ENCODE measurements at places on chromosomes 4 and X.

GRCh38 chr4:110518889-110519490 lies 43.0 kb downstream of the ENPEP start:
- DNase-seq, result no peak

DNA sequence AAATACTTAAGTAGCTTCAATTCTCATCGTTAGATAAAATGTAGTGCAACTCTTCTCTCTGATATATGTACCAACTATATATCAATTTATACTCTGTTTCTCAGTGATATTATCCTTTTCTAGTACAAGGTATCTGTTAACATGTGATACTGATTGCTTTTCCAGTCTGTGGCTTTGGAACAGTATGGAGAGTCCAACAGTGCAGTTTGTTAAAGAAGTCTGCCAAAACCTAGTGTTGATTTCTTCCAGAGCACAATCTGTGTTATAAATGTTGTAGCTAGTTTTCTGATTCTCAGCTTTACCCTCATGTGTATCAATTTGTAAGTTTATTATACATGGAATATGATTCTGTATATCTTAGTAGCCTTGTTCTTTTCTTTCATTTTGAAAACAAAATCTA lies 465.0 kb downstream of the IL15 start:
- no peak for DNase-seq

DNA sequence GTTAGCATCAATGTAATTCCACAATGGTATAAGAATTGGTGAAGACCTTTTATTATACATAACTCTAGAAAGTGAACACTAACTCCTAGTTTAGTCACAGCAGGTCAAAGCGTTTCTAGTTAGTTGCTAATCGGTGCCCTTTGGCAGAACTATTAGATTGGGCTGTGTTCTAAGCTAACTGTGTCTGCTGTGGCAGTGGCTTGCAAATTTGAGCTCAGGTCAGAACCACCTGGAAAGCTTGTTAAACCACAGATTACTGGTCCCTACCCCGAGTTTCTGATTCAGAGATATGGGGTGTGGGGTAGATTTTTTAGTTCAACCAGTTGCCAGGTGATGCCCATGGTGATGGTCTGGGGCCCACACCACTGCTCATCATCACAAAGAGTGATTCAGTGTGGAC lies 332.1 kb downstream of the UNC5C start:
- no peak for DNase-seq

- no peak for DNase-seq
Measured at GRCh38 chr4:151766691-151767090, 5.9 kb upstream of the GATB start.

GRCh38 chr4:6760865-6761264 lies 21.7 kb upstream of the KIAA0232 start:
- no peak for DNase-seq

- no peak for DNase-seq
Measured at GRCh38 chr4:55609393-55609866, 17.4 kb upstream of the PDCL2 start.

GRCh38 chr4:40479378-40479777 lies 144.2 kb downstream of the CHRNA9 start:
- DNase-seq, result no peak

DNA sequence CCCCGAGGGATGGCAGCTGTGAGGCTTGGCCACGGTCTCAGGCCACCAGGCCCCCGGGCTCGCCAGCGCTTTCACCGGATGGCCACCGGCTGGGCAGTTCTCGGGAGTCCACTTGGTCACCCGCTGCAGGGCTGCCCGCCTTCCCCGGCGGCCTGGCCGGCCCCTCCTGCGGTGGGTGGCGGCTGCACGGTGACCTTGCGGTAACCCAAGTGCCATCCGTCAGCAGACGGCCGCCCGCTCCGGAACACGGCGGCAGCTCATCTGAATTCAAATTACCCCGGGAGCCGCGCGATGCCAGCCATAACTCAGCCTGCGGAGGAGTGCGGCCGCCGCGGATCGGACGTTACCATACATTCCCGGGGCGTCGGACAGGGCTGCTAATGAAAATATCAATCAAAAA lies 60.7 kb downstream of the FAM53A start:
- DNase-seq, result no peak

DNA sequence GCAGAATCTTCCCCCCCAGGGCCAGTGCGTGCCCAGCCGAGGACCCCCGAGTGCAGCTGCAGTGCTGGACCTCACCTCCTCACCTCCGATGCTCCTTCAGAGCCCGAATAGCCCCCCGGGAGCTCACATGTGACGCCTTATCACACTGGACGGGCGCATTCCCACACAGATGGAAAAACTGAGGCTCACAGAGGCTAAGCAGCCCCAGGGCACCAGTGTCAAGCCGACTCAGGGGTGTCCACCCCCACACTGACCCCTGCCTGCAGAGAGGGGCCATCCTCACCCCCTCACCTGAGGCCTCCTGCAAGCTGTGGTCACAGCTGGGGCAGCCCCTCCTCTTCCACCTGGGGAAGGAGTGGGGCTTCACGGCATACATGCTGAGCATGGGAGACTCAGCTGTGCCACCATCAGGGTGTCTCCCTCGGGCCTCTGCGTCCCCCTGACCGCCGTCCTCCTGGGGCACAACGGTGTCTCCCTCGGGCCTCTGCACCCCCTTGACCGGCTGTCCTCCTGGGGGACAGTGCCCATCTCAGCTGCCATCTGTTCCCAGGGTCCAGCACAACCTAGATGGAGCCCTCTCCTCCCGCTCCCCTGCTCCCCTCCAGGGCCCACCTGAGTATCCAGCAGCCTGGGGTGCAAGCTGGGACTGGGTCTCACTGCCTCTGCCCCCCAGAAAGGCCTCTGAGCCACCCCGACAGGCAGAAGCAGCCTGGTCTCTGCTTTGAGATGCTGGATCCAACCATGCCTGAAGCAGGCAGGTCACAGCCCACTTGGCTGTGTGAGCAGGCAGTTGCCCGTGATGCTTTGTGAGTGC lies 85.3 kb upstream of the NKX1-1 start:
- no peak for DNase-seq

GRCh38 chr4:57249083-57249482 lies 138.9 kb upstream of the IGFBP7 start:
- DNase-seq, result no peak

GRCh38 chr4:47482326-47482725 lies 2.7 kb upstream of the ATP10D start:
- DNase-seq, result no peak

DNA sequence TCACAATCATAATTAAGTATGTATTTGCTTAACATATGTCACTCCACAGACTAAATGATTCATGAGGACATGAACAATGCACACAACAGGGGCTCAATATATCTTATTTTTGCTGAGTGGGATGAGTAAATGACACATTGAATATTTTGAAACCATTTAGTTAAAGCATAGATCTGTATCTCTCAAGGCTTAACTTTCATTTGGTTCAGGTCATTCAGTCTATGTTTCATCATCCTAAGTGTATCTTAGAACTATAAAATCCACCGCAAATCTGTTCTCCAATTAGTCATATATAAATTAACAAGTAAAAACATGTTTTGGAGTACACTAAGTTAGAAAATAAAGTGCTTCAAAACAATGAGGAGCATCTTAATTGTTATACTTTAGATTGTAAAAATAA lies 45.8 kb downstream of the AREG start:
- no peak for DNase-seq

DNA sequence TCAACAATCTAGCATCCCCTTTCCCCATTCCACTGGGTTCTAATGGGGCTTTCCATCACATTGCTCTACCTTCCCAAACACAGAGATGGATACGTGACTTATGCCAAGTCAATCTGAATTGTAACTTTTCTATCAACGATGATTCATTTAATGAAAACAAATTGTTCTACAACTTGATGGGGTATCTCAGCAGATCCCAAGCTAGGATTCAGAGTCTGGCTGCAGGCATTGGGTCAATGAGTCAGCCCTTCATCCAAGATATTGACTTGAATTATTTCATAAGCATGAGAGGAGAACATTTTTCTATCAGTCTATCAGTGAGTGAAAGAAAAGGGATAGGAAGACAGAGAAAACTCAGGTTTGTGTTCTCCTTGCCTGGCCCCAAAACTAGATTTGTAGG lies 15.0 kb upstream of the HPGDS start:
- DNase-seq, result no peak

- DNase-seq, result no peak
Measured at GRCh38 chr4:64774626-64775025, 365.4 kb upstream of the TECRL start.

GRCh38 chr4:128768373-128768996 lies 41.0 kb upstream of the JADE1 start:
- DNase-seq, result no peak

DNA sequence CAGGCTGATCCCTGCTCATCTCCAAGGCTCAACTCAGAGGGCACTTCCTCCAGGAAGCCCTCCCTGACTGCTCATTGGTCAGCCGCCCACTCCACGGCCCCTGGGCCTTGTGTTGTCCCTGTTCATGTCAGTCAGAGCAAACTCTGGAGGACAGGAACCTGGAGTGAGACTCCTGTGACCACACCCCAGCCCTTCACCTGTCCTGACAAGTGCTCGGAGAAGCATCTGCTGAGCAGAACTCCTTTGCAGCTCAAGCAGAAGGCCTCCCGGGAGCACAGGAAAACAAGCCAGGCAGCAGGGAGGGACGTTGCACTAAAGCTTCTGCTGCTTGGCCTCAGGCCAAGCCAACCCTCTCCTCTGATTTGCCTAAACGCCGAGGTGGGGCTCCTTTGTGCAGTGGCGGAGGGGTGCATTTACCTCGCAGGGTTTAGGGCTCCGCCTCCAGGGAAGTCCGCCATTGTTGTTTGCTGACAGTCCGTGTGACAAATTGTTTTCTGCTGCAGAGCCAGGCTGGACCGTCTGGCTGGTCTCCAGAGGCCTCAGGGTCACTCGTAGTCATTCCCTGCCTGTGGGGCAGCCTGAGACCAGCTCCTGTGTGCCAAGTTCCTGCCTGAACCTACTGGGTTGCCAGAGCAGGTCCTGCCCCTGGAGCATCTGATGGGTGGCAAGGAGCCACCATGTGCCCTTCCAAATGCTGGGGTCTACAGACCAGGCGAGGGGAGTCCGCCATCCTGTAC lies 61.8 kb downstream of the C4orf50 start:
- DNase-seq, result no peak

GRCh38 chr4:82739287-82740190 lies 59.1 kb downstream of the SCD5 start:
- DNase-seq, result no peak

GRCh38 chr4:38017609-38018008 lies 57.4 kb downstream of the PTTG2 start:
- DNase-seq, result no peak

- no peak for DNase-seq
Measured at GRCh38 chrX:148389629-148390028, 110.8 kb upstream of the AFF2 start.

DNA sequence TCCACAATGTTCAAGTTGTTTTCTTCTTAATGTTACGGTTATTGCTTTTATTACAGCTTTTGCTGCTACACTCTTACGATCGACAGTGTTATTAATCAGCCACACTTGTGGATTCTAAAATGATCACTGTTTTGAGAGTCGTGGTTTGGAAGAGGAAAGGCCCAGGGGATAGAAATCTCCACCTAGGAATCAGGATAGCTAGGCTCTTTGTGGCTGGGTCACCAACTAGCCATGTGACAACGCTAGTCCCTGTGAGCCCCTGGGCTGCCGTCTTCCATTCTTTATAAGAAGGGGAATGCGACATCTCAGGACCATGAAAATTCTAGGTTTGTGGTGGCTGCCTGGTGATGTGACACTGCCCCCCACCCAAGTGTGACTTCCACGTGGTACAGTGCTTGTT lies 380 bp downstream of the SLC34A2 start:
- DNase-seq, result no peak

- DNase-seq, result no peak
Measured at GRCh38 chrX:120790118-120790517, 85.5 kb downstream of the CT47B1 start.

DNA sequence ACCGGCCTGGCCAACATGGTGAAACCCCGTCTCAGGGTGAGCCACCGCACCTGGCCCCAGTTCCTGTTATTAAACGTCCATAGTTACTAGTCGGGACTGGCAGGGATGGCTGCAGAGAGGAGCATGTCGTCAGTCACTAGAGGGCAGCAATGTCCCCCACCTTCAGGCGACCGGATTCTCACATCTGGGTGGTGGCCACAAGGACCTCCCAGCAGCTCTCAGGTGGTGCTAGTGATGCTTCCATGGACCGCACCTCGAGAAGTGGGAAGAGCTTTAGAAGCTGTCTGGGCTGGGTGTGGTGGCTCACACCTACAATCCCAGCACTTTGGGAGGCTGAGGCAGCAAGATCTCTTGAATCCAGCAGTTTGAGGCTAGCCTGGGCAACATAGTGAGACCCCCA lies 13.3 kb upstream of the IL3RA start:
- DNase-seq, result peak; percentile 16

DNA sequence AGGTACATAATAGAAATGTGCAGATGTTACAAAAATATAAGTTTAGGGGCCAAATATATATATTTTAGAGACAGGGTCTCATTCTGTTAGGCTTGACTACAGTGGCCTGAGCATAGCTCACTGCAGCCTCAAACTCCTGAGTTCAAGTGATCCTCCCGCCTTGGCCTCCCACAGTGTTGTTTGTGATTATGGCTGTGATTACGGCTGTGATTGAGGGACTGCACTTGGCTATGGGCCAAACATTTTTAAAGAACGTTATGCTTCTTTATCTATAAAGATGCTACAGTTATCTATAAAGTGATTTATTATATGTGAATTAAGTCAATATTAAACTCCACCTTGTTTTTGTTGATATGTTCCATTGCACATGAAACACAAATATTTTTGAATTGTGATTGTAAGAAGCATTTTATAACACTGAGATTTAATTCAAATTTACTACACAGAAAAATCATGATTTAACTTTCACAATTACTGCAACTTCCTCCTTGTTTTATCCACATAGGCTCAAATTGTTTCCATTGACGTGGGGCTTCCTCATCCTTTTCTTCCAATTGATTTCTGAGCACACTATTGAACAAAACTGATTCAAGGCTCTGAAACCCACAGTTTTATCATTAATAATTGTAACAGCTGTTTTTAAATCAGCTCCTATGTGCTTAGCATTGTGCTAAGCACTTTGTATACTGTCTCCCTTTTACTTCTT lies 68.4 kb upstream of the BMPR1B start:
- DNase-seq, result no peak

DNA sequence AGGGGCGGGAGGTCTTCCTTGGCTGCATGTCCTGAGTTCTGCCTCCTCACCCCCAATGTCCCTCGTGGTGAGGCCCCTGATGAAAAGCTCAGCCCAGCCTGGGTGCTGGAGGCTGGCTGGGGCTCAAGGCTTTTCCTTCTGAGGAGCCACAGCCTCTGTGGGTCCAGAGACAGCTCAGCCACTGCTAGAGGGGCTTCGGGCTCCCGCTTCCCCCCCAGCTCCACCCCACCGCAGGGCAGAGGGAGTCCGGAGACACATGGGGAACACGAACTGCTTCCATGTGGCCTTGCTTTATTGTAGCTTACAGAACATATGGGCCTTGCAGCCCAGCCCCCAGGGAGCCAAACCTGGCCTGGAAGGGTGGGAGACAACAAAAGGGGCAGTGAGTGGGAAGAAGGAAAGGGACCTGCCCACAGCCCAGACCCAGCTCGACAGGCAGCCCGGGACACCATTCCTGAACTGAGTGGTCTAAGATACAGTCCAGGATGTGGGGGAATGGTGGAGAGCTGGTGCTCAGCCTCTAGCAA lies 89.9 kb upstream of the NKX1-1 start:
- no peak for DNase-seq
